ENCODE measurements at places on chromosomes 12 and 14. TPM values are rescaled to one million over a fixed set of nuclear protein-coding genes. Genes with fewer than 3 reads are reported as not detected.

GRCh38 chr12:69131077-69131476 is 108.3 kb upstream of the CPSF6 start:
- H3K27ac ChIP-seq, result no peak overlapping the region
- DNase-seq, result no peak
- no peaks in the 10 kb centered on the region for H3K27me3 ChIP-seq

DNA sequence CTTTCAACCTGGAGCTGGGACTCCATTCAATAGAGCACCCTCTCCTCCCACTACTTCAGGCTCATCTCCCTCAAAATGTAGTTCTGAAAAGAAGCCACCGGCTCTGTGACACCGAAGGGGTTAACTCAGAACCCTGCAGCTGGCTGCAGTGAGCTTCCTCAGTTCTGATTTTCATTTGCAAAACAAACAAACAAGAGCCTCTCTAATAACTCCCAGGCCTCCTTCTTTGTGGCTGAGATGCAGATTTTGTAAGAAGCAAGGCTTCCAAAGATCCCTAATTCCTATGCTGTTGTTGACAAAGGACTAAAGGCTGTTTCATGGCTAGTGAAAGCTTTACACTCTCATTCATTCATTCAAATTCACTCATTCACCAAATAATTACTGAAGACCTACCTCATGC is 333.4 kb upstream of the TBX3 start:
- no peak for DNase-seq
- H3K27me3 ChIP-seq, result no peaks in the 10 kb centered on the region
- peaks cover 22% of the 10 kb centered on the region for H3K4me1 ChIP-seq
- H3K27ac ChIP-seq, result no peak overlapping the region
- H3K4me3 ChIP-seq, result no peak overlapping the region

GRCh38 chr12:65660096-65660495 is 164.2 kb upstream of the HMGA2 start:
- no peak for DNase-seq
- H3K36me3 ChIP-seq, result no peaks in the 10 kb centered on the region
- H3K4me1 ChIP-seq, result no peaks in the 10 kb centered on the region
- peaks cover 10% of the 10 kb centered on the region for H3K27me3 ChIP-seq
- H3K27ac ChIP-seq, result no peak overlapping the region

GRCh38 chr12:11730299-11731041 is 81.0 kb downstream of the ETV6 start:
- no peak overlapping the region for H3K27ac ChIP-seq
- peaks cover 13% of the 10 kb centered on the region for H3K4me1 ChIP-seq
- H3K36me3 ChIP-seq, result no peaks in the 10 kb centered on the region
- H3K4me3 ChIP-seq, result no peak overlapping the region
- peak; percentile 69 for DNase-seq

DNA sequence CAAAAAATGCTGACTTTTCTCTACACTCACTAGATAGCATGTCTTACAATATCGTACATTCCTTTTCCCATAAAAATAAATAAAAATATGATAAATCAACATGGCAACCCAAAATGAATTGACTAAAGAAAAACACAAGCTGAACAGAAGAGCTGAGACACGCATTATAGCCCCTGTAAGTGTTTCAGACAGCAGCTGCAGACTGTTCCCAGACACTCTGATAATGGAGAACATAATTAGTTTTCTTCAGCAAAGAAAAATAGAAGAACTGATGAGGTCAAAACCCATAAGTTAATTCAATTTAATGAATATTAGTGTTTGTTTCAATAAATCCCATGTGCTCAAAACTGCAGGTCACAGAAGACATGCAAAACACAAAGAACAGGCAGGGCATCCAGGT is 23.8 kb downstream of the ST8SIA1 start:
- peak; percentile 95 for DNase-seq
- H3K4me3 ChIP-seq, result no peak overlapping the region
- no peak overlapping the region for H3K27ac ChIP-seq

DNA sequence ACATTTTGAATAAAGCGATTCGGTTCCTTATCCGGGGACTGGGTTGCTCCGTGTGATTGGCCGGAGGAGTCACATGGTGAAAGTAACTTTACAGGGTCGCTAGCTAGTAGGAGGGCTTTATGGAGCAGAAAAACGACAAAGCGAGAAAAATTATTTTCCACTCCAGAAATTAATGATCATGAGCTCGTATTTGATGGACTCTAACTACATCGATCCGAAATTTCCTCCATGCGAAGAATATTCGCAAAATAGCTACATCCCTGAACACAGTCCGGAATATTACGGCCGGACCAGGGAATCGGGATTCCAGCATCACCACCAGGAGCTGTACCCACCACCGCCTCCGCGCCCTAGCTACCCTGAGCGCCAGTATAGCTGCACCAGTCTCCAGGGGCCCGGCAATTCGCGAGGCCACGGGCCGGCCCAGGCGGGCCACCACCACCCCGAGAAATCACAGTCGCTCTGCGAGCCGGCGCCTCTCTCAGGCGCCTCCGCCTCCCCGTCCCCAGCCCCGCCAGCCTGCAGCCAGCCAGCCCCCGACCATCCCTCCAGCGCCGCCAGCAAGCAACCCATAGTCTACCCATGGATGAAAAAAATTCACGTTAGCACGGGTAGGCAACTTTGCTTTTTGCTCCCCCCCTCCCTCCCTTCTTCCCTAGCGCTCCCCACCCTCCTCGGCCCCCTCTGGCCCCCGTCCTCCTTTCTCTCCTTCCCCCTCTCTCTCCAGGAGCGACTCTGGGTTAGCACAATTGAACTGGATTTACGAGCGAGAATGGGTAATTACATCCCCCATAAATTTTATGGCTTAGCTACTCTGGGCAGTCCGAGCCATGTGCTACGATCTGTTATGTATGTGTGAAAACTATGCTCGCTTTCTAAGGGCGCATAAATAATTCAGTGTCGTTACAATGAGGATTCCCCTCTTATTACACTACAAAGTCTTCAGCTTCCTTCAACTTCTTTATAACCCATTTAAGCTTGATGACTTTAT is at the start of gene HOXC4:
HOXC4 (plus strand) TSS at position 85 of the 991 bp plus-strand sequence; CDS start at position 173, 88 bp downstream.
- H3K27me3 ChIP-seq, result peaks cover 63% of the 10 kb centered on the region
- H3K4me1 ChIP-seq, result peaks cover 3% of the 10 kb centered on the region
- peak; percentile 86 for DNase-seq
- H3K36me3 ChIP-seq, result no peaks in the 10 kb centered on the region
- H3K4me3 ChIP-seq, result no peak within 1 kb of the TSS

DNA sequence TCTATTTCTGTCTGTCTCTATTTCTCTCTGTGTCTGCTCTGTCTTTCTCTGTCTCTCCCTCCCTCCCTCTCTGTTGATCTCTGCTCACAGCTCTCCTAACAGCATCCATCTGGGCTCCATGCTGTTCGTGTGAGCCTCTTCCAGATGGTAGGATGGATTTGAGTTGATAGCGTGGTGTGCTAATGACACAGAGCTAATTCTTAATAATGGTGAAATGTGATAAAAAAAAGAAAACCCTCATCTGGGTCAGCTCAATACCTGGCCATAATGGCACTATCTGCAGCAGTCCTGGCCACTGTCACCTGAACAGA is 96.4 kb downstream of the AACS start:
- no peaks in the 10 kb centered on the region for H3K27me3 ChIP-seq
- H3K4me1 ChIP-seq, result no peaks in the 10 kb centered on the region
- no peak overlapping the region for H3K4me3 ChIP-seq

- H3K4me3 ChIP-seq, result no peak overlapping the region
- no peak for DNase-seq
- H3K27me3 ChIP-seq, result no peaks in the 10 kb centered on the region
- no peak overlapping the region for H3K27ac ChIP-seq
Observed at GRCh38 chr14:20478894-20479293, 9.7 kb downstream of the PNP start.

GRCh38 chr12:9881988-9882387 is 699 bp downstream of the KLRF2 start:
- H3K27me3 ChIP-seq, result no peaks in the 10 kb centered on the region
- H3K27ac ChIP-seq, result no peak overlapping the region
- no peak overlapping the region for H3K4me3 ChIP-seq
- H3K4me1 ChIP-seq, result no peaks in the 10 kb centered on the region
- H3K36me3 ChIP-seq, result no peaks in the 10 kb centered on the region

GRCh38 chr12:132441871-132442863 is 47.8 kb upstream of the FBRSL1 start:
- no peaks in the 10 kb centered on the region for H3K27me3 ChIP-seq
- DNase-seq, result no peak
- H3K4me3 ChIP-seq, result no peak overlapping the region
- H3K4me1 ChIP-seq, result peaks cover 3% of the 10 kb centered on the region

DNA sequence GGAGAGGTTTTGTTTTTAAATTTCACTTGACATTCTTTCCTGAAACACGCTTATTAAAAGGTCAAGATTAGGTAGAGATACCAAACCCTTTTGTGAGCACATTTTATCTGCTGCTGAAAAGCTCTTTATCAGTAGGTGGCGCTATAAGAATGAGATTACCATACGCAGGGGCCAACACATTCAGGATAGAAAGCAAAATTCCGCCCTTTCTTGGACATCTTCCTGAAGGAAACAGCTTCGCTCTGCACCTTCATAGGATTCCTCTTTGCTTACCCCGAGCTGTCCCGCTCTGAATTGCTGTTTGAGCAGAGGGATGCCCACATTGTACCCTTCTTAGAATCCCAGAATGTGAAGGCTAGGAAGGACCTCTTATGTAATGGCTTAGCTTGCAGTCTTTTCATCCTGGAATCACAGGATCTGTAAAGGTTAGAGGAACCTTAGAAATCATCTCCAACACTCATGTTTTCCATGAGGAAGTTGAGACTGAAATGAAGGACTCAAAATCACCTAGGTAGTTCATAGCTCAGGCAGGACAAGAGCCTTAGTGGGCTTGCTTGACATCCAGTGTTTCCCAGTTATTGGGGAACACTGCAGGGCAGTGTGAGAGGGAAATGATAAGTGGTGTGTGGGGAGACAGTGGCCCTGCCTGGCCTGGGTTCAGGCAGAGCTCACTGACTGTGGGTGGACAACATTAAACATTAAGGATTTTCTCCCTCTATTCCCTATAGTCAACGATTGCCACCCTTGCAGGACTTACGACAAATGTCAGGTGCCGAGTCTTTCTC is 38.7 kb upstream of the CRY1 start:
- no peak overlapping the region for H3K4me3 ChIP-seq
- no peaks in the 10 kb centered on the region for H3K27me3 ChIP-seq
- no peak overlapping the region for H3K27ac ChIP-seq
- H3K4me1 ChIP-seq, result no peaks in the 10 kb centered on the region
- no peaks in the 10 kb centered on the region for H3K36me3 ChIP-seq

- no peaks in the 10 kb centered on the region for H3K36me3 ChIP-seq
- H3K4me1 ChIP-seq, result peaks cover 4% of the 10 kb centered on the region
- peaks cover 31% of the 10 kb centered on the region for H3K27me3 ChIP-seq
- H3K27ac ChIP-seq, result peak overlapping the region; percentile 5
Observed at GRCh38 chr12:54196396-54196795, 7.6 kb upstream of the SMUG1 start.

GRCh38 chr14:72315714-72316113 is 383.5 kb downstream of the RGS6 start:
- no peak overlapping the region for H3K27ac ChIP-seq
- DNase-seq, result no peak
- no peaks in the 10 kb centered on the region for H3K27me3 ChIP-seq
- no peak overlapping the region for H3K4me3 ChIP-seq
- H3K4me1 ChIP-seq, result no peaks in the 10 kb centered on the region

GRCh38 chr14:72709916-72710611 is 183.8 kb downstream of the DPF3 start:
- H3K4me1 ChIP-seq, result peaks cover 3% of the 10 kb centered on the region
- DNase-seq, result no peak
- H3K27ac ChIP-seq, result no peak overlapping the region
- no peaks in the 10 kb centered on the region for H3K36me3 ChIP-seq
- H3K27me3 ChIP-seq, result no peaks in the 10 kb centered on the region
- no peak overlapping the region for H3K4me3 ChIP-seq

- no peaks in the 10 kb centered on the region for H3K36me3 ChIP-seq
- H3K27me3 ChIP-seq, result no peaks in the 10 kb centered on the region
- no peak for DNase-seq
- H3K27ac ChIP-seq, result no peak overlapping the region
Observed at GRCh38 chr14:105162669-105162979, 6.0 kb downstream of the JAG2 start.

DNA sequence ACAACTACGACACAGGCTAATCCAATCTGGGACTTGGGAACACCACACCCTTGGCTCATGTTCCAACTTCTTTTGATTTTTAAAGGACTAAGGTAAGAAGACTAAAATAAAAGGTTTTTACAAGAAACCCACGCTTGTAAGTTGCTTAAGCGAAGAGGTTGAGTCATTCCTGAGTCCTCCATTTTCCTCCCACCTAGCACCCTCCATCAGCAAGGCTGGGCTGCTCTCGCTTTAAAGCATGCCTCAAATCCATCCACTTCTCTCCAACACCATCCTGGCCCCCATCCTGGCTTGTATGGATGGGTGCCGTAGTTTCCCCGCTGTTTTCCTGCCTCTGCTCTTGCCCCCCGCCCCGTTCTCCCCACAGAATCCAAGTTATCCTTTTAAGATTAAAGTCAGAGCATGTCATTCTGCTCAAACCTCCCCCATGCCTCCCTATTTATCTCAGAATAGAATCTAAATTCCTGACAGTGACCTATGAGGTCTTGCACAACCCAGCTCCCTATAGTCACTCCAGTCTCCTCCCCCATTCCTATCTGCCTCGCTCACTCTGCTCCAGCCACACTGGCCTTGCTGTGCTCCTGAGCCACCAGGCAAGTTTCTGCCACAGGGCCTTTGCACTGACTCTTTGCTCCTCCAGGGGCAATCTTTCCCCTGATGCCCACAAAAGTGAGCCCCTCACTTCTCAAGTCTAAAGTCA is 34.5 kb downstream of the SCARB1 start:
- no peaks in the 10 kb centered on the region for H3K27me3 ChIP-seq
- peaks cover 5% of the 10 kb centered on the region for H3K4me1 ChIP-seq
- H3K27ac ChIP-seq, result no peak overlapping the region
- H3K36me3 ChIP-seq, result no peaks in the 10 kb centered on the region

GRCh38 chr12:72365151-72365550 is 93.0 kb downstream of the TRHDE start:
- no peaks in the 10 kb centered on the region for H3K36me3 ChIP-seq
- no peaks in the 10 kb centered on the region for H3K27me3 ChIP-seq
- H3K27ac ChIP-seq, result no peak overlapping the region
- H3K4me1 ChIP-seq, result no peaks in the 10 kb centered on the region
- no peak overlapping the region for H3K4me3 ChIP-seq
- no peak for DNase-seq

GRCh38 chr12:56120158-56120846 is 2.2 kb downstream of the ZC3H10 start:
- H3K27me3 ChIP-seq, result no peaks in the 10 kb centered on the region
- peak overlapping the region; percentile 57 for H3K27ac ChIP-seq
- peaks cover 5% of the 10 kb centered on the region for H3K36me3 ChIP-seq
- DNase-seq, result no peak

- no peak overlapping the region for H3K27ac ChIP-seq
- H3K4me3 ChIP-seq, result no peak overlapping the region
- H3K4me1 ChIP-seq, result no peaks in the 10 kb centered on the region
- no peaks in the 10 kb centered on the region for H3K27me3 ChIP-seq
- peaks cover 38% of the 10 kb centered on the region for H3K36me3 ChIP-seq
- no peak for DNase-seq
Observed at GRCh38 chr12:6745741-6746525, 7.0 kb downstream of the MLF2 start.

GRCh38 chr12:44788731-44789130 is 87.4 kb downstream of the NELL2 start:
- no peaks in the 10 kb centered on the region for H3K27me3 ChIP-seq
- no peaks in the 10 kb centered on the region for H3K4me1 ChIP-seq
- no peak for DNase-seq
- H3K4me3 ChIP-seq, result no peak overlapping the region
- H3K27ac ChIP-seq, result no peak overlapping the region

Gene TMED10
- 398 TPM for total RNA-seq

Gene TMEM19
- 13.1 TPM for total RNA-seq

Gene NOP9
- total RNA-seq, result 25.9 TPM

Gene SYT10
- total RNA-seq, result 0.12 TPM

Gene HELB
- 3.2 TPM for total RNA-seq

Gene NDRG2
- 50.6 TPM for total RNA-seq

Gene BICDL1
- total RNA-seq, result 5.2 TPM

Gene TPH2
- not detected for total RNA-seq

Gene GDF3
- not detected for total RNA-seq

Gene CCDC196
- total RNA-seq, result not detected

Gene HOXC6
- 0.46 TPM for total RNA-seq

Gene FITM1
- total RNA-seq, result 0.48 TPM

Measured in lung (tissue), 17 donors.